ENCODE measurements at places on chromosomes 6 and 20. TPM values are rescaled to one million over a fixed set of nuclear protein-coding genes. Genes with fewer than 3 reads are reported as not detected.

The SLC52A3 gene
- not detected for total RNA-seq

The BTNL2 gene
- not detected for total RNA-seq

The CAP2 gene
- total RNA-seq: not detected

The EPPIN gene
- total RNA-seq: not detected

The SIGLEC1 gene
- not detected for total RNA-seq

The TRAM2 gene
- total RNA-seq: 2.1 TPM

The QKI gene
- 71.1 TPM for total RNA-seq

GRCh38 chr6:34177181-34177591 is 31.3 kb upstream of the GRM4 start:
- DNase-seq: no peak

GRCh38 chr6:57163956-57164355 is 8.2 kb upstream of the BAG2 start:
- no peak for DNase-seq

DNA sequence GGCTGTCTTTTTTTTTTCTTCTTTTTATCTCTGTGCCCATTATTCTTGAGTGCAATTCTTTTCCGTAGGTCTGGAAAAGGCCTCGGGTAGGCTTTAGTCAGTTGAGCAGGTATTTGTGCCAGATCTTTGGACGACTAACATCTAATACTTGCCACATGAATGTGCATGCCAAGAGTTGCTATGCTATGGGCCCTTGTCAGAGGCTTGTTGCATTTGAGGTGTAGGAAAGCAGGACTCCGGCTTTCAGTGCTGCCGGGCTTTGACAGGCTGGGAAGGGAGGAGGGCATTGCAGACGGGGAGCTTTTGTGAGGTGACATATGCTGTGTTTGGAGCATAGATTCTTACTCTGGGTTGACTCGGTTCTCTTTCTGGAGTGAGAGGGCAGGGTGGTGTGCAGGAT is 10.2 kb downstream of the LRRC1 start:
- DNase-seq: no peak

DNA sequence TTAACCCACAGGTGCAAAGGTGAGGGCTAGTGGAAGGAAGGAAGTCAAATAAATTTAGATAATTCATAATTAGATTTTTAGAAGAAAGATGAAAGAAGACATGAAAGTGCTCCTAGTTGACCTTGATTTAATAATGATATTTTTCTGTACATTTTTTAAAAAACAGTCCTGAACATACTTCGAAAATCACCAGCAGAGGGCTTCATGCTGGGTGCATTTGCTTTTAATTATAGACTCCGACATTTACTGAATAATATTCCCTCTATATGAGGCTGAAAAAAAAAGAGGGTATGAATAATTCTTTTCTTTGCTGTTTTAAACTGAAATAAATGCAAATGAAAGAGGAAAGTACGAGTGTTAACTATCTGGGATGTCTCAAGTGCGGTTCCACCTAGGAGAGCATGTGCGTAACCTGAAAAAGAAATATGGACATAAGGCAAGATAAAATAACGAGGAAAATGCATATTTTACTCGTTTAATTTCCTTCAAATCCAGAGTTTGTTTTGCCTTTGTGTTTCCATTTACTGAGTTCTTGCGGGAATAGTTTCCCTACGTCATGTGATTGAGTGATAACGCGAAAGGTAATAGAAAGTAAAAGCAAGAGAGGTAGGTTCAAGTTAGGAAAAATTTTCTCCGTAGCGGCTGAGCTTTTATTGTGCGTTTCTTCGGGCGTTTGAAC is 3.1 kb upstream of the TFAP2B start:
- no peak for DNase-seq

- no peak for DNase-seq
These were observed 104.2 kb upstream of the PDE10A start for GRCh38 chr6:165767228-165767627.

DNA sequence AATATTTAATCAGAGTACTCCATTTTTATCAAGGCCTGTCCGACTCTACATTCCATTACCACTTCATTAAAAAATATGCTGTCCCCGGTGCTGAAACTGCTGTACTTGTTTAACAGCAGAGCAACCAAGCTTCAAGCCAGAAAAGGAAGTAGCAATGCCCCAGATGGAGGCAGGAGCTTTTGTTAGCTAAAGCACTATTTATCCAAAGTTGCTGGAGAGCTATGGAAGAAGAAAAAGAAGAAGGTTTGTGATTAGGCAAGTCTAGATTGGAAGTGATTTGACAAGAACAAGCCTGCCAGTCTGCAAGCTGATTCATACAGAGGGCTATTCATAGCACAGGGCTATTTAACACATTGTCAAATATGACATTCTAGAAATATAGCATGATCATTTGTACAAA is 160.9 kb upstream of the SPTLC3 start:
- DNase-seq: no peak

- DNase-seq: no peak
These were observed 58.5 kb downstream of the SUN5 start for GRCh38 chr20:32945710-32946221.

- DNase-seq: no peak
These were observed 191.7 kb upstream of the ZNF217 start for GRCh38 chr20:53785320-53785719.

DNA sequence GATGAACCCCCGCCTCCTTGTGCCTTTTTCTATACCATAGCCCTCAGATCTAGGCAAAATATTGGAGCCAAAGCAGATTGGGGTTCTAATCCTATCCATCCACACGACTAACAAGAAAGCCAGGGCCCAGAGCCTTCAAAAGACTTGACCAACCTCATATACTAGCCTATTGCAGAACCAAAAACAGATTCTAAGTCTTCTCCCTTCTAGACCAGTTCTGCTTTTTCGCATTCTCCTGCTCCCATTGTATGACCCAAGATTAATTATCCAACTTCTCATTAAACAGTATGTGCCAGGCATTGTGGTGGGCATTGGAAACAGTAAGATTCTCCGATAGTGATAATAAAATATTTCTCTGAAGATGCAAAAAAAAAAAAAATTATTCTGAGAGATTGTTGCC is 113.7 kb upstream of the JARID2 start:
- no peak for DNase-seq

DNA sequence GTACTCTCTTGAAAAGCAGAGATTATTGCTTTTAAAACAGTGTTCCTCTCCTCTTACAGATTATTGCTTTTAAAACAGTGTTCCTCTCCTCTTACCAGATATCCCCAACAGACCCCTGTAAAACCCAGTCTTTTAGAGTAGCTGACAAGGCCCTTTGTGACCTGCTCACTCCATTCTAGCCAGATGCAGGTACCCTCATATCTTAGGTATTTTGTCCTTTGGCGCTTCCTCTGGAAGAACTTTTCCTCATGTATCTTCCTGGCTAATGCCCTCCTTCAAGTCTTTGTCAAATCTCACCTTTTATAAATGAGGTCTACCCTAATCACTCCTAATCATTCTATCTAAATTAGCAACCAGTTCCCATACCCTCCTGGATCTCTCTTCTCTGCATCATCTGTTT is 536.0 kb downstream of the BTBD3 start:
- no peak for DNase-seq

Measured in activated T-helper 1 cell treated with anti-CD3 and anti-CD28 coated beads, Interleukin-12 subunit alpha, Interleukin-12 subunit beta, Interleukin-2, Interleukin-4 antibody, amounts not matched to agents 30 ng/mL and 10 ng/mL and 1 ng/mL, durations not matched to agents 14 hours and 24 hours and 36 hours (primary cell).